ENCODE measurements at places on chromosomes 12 and 14.

DNA sequence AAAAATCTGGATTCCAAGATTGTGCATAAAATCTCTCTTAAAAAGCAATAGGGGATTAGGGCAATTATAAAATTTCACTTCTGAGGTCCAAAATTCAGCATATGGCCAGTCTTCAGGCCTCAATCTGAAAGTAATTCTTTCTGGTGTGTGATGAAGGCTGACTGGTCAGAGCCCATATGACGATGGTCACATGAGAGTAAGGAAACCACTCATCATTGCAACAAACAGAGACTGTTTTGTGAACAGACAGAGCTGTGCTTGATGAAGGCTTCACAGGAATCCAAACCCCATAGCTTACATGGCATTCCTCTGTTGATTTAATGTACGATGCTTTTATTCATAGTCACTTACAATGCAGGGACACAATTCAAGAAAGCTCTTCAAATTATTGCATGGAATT lies 238.1 kb downstream of the APAF1 start:
- DNase-seq = peak; percentile 2

DNA sequence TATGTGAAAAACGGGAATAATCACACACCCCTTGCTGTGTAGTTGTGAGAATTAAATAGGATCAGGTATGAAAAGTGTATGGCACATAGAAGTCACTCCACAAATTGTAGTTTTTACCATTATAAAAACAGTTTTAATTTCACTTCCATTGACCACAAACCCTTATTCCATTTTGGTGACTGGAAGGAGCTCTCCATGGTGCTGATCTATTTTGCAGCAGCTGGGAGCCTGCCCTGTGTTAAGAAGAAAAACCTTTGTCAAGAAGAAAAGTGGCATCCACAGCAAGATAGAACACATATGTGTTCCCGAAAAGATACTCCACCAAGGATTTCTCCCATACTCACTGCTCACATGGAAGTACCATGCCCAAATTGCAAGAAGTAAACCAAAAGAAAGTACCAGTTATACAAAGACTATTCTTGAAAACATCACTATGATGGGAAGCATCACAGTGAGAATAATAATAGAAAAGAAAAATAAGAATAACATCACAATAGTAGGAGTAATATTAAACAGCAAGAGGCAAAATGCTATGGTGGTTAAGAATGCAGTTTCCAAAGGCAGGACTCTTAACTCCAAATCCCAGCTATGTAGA lies 58.7 kb downstream of the TUNAR start:
- no peak for DNase-seq

- DNase-seq = no peak
Measured at GRCh38 chr14:23577004-23577681, 1.4 kb downstream of the JPH4 start.

DNA sequence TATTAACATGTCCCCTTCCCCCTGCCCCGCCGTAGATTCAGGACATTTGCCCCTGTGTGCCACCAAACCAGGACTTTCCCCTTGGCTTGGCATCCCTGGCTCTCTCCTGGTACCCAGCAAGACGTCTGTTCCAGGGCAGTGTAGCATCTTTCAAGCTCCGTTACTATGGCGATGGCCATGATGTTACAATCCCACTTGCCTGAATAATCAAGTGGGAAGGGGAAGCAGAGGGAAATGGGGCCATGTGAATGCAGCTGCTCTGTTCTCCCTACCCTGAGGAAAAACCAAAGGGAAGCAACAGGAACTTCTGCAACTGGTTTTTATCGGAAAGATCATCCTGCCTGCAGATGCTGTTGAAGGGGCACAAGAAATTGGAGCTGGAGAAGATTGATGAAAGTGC lies 28.9 kb downstream of the HRK start:
- no peak for DNase-seq

DNA sequence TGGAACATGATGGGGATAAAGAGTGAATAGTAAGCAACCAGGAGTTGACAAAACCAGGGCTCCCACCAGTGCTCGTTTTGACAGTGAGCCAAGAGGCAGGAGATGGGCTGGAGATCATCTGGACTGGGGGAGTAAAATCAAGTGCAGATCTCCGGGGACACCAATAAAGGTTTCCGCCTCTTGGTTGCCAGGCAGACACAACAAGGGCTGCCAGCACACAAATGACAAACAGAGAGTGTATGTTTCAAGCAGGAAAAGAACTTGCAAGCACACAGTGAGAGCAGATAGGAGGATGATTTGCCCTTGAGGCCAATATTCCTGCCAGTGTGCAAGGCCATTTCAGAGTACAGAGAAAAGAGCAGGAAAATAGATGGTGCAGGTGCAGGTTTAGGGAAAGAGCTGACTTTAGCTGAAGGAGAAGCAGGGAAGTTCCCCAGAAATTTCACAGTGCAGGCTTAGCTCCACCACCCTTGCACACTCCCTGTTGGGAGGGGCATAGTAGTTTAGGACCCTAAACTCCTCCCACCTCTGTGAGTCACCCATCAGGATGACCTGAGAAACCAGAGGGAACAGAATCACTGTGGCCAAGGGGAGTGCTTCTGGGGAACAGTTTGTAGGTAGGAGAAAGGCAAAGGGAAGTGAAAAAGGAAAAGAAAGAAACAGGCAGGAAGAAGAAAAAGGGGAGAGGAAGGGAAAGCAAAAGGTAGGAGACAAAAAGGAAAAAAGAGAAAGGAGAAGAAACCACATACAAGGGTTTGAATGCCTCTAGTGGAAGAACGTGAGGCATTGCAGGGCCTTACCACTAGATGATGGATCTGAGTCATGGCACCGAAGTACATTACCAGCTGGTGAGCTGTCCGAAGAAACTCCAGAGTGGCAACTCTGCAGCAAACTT lies 404.4 kb downstream of the SLC6A15 start:
- peak; percentile 12 for DNase-seq

GRCh38 chr14:75769047-75769685 lies 108.1 kb downstream of the TTLL5 start:
- DNase-seq = no peak

DNA sequence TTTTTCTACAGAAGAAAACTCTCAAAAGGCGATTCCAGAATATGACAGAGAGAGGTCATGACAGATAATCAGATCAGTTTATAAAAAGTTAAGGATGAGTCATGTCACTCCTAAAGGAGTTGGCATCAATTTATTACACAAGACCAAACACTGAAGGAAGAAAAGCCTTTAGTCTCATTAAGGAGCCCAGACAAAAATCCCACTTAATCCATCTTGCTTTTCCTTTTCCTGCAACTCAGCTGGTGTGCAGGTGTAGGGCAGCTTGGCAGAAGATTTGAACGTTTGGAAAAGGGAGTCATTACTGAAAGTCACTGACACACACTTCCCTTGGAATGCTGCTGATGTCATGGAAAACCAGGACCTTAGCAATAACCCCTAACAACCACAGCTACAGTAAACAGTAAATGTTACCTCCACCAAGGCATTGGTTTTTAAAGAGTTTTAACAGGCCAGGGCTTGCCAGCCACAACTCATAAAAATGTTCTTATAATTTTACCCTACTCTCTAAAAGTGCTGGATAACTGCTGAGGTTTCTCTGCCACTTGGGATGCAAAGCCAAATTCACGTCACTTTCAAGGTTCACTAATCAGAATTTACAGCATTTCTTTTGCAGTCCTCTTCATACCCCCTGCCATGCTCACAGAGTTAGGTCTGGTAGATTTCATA lies 320.6 kb downstream of the RAD51B start:
- DNase-seq = no peak

DNA sequence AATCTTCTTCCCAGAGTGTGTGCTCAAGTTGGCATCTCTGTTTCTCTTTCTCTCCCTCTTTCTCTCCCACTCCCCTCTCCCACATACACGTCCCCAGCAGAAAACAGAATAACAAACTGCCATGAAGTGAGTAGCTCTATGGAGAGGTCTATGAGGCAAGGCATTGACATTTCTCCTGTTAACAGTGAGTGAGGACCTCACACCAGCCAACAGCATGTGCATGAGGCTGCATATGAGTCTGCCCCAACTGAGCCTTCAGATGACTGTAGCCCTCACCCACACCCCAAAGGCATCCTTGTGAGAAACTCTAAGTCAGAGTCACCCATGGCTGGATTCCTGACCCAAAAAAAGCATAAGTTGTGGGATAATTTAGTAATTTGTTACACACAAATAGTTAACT lies 50.4 kb downstream of the MAGOHB start:
- DNase-seq = no peak

DNA sequence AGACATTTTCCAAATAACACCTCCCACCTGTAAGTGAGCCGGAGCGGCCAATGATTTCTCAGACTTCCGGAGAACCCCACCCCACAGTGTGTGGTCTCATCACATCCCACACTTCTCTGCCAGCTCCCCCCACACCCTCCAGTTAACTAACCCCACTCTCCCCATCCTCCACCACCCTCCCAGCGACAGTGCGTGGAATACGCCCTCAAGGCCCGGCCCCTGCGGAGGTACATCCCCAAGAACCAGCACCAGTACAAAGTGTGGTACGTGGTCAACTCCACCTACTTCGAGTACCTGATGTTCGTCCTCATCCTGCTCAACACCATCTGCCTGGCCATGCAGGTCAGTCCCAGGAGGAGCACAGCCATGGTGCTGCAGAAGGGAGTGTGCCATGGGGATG lies 184.4 kb upstream of the FKBP4 start:
- DNase-seq = no peak
